ENCODE measurements at places on chromosomes 4 and X.

DNA sequence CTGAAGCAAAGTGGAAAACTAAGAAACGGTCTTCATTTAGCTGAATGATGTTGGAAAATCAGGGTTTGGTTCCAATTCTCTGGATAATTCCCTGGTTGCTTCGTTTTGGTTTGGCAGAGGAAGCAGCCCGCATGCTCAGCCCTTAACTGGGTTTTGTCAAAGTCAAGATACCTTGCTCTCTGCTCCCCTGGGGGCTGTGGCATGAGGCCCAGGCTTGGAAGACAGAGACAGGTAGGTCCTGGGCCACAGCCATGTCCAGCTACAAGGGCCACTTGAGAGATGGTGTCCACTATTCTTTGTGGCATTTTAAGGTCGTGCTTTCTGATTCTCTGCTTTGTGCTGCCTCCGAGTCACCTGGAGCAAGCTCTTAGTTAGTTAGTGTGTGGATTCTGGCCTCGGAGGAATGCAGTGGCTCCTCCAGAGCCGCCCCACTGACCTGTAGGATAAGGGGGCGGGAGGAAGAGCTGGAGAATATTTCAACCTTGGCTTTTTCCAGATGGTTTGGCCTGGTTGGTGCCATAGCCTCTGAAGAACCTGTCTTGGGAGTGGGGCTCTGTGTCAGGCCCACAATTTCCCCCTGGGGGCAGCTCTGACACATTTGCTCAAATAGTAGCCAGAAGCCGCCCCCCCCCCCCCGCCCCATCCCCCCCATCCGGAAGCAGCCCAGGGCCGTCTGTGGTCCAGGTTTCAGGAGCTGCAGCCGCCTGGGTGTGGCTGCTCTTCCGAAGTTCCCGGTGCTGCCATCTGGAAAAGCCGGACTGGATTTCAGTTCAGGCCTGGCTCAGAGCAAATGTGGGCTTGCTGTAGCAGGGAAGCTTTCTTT is 147.1 kb downstream of the NHS start:
- no peak for DNase-seq

DNA sequence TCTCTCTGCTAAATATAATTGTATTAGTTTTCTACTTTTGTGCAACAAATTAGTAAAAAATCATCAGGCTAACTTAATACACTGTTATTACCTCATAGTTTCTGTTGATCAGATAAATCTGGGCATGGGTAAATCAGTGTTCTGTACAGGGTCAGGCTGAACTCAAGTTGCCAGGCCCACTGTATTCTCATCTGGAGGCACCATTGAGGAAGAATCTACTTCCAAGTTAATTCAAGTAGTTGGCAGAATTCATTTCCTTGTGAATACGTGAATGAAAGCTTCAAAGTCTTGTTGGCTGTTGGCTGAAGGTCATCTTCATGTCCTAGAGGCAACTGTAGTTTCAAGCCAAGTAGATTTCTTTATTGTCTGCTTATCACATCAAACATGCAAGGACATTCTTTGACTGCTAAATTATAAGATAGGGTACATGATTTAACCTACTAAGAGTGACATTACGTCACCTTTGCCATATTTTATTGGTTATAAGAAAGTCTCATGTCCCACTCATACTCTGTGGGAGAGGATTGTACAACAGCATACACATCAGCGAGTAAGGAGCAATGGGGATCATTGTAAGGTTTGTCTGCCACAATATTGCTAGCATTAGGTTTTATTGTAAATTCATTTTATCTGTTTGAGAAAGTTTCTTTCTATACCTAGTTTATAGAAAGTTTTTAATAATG is 1219.0 kb downstream of the ARAP2 start:
- DNase-seq: no peak

DNA sequence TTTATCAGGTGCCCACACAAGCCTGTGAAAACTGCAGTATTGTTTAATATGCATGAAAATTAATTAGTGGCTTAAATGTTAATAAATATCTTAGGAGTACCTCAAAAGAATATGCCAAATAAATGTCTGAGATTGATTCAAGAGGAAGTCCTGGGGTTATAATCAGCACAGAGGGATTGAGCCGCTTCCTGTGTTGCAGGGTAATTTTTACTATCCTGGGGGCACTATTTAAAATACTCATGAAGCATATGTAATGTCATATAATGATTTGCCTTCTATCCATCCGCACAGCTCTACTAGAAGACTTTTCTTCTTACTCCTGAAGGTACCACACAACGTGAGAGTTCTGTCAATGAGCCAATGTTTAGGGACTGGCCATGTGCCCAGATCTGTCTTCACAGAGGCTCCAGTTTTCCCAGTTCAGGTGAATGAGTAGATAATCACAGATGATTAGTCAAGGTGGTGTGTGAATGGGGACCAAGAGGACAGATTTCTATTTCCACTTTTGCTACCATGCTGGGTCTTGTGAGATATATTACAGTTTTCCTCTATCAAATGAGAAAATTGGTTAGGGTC is 233.3 kb downstream of the USP46 start:
- no peak for DNase-seq

DNA sequence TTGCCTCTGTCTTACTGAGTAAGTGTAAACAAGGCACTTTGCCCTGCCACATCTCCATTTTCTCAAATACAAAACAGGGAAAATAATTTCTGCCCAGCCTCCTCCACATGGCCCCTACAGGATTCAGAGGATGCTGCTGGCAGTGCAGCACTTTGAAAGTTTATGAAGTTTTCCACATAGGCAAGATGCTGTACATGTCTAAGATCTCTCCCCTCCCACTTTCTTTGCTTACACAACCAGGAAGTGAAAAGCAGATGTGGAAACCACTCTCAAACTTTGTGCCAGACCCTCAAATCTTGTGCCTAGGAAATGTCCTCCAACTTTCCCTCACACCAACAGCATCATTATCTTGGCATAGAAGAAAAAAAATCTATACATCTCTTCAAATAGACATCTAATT is 257.0 kb upstream of the LDB2 start:
- DNase-seq: no peak

- DNase-seq: no peak
Measured at GRCh38 chr4:8534611-8535010, 45.6 kb upstream of the GPR78 start.

- no peak for DNase-seq
Measured at GRCh38 chr4:15327311-15328298, 100.2 kb upstream of the C1QTNF7 start.

DNA sequence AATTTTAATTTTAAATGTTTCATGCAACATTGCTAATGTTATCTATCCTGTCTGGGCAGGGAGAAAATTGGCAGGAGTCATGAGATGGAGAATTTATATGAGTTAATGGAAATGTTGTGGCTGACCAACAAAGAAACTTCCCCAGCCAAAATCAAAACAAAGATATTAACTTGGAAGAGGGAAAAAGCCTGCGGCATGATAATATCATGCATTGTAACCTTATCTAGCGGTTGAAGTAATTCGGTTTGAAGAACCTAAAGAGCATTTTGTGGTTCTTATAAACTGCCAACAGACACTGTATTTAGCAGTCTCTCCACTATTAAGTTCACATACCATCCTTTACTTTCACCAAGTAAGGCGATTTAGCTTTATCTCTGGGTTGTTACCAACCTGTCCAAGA is 42.3 kb downstream of the DKK2 start:
- no peak for DNase-seq

DNA sequence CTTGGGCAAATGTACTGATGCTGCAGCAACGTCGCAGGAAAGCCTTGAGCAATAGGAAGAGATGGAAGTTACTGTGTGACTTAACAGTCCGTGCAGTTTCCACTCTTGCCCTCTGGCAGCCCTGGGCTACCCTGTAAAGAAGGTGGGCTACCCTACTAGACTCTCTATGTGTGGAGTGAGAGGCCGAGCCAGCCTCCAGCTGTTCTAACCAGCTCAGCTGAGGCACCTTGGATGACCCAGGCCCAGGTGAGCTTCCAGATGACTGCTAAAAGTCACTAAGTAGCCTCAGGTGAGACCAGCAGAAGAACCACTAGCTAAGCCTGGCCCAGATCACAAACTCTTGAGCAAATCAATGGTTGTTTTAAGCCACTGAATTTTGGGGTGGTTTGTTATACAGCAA is 34.9 kb upstream of the PPP2R2C start:
- no peak for DNase-seq

- no peak for DNase-seq
Measured at GRCh38 chr4:1183985-1184773, 11.8 kb upstream of the SPON2 start.

DNA sequence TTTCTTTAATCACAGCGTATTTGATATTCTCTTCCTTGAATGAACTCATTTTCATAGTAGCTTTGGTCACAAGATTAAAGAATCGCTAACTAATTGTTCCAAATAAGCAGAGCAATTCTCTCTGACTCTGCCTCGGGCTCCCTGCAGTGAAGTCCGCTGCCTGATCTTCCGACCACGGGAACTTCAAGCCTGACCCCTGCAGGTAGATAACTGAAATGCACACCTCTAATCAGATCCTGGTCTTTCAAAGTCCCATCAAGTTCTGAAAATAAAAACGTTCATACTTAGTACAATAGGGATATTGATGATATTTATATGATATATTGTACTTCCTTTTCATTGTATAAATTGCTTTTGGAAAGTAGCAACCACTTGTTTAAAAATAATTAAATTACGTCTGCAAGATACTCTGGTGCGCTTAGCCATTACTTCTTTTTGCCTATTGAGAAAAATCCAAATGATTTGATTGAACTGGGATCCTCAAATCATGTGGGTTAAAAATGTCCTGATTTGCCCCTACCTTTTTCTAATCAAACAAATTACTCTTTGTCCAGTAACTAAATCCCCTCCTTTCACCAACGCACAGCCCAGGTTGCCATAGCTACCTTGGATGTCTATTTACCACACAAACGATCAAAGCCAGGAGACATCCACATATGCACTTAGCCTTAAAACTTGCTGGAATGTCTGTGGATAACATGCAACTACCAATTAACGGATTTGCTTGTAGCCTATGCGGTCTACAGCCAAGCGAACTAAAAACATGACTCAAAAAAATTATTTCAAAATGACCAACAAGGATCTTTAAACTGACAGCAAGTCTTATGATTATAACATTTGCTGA is 4.2 kb downstream of the MID1 start:
- no peak for DNase-seq

DNA sequence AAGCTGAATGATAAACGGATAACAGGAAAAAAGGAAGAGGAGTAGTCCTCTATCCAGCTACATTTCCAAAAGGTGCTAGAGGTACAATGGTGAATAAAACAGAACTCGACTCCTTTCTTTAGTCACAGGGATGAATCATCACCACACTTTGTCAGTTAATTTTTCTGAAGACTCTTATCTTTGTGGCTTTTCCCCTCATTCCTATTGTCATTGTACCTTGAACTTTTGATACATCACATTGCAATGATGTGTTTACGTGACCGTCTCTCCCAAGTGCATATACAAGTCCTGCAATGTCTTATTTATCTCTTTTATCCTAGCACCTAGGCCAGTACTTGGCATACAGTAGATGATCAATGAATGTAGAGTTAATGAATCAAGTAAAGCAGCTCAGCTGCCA is 134.7 kb downstream of the LHFPL1 start:
- no peak for DNase-seq

DNA sequence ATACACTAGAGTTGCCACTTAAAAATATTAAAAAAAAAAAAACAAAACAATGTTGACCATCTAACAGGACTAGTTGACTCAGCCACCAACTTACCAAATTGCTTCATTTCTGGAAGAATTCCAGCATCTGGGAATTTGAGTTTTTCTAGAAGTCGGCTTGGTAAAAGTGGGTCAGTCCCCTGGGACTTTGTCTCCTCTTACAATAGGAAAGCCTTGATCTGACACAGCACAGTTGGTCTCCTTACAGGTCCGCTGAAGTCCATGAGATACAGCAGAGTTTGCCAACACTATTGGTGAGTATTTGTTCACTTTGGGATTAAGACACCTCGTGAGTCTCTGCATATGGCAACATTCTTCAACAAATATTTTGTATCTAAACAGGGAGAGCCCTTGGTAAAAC is 18.2 kb upstream of the DDIT4L start:
- no peak for DNase-seq

DNA sequence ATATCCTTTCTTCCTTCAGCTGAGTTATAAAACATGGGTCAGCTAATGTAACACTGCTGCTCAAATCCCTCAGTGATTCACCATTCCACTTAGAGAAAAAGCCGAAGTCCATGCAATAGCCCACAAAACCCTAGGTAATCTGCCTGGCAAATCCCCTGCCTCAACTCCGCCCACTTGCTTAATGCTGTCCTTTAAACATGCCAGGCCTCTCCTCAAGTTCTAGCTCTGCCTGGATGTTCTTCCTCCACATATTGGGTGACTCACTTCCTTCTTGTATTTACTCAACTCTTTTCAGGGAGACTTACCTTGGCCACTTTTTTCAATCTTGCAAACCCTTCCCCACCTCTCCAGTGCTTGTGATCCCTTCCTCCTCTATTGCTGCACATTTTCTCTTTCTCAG is 89.8 kb downstream of the EMCN start:
- DNase-seq: no peak

- no peak for DNase-seq
Measured at GRCh38 chr4:1869530-1870327, 1.5 kb upstream of the NSD2 start.

Data from stimulated activated CD4-positive, alpha-beta T cell treated with anti-CD3 and anti-CD28 coated beads, TNF-alpha, amount 100 ng/mL, for 4 hours (primary cell).